ENCODE measurements at places on chromosomes 12 and 14.

DNA sequence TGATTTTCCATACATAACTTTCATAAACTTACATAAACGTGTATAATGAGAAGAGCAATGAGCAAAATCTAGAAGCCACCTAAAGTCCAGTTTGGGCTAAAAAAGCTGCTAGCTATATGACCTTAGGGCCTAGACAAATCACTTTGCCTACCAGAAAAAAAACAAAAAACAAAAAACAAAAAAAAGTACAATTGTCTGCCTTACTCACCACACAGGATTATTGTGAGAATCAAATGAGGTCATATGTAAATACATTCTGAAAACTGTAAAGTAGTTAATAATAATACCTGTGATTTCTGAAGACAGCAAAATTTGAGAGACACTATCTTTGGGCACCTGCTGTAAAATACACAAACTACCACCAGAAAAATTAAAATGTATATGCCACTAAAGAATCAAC, 4.2 kb downstream of the ATP2B1 start:
- DNase-seq = no peak

- DNase-seq = no peak
These were observed 59.1 kb downstream of the KCNA5 start for GRCh38 chr12:5102806-5103205.

DNA sequence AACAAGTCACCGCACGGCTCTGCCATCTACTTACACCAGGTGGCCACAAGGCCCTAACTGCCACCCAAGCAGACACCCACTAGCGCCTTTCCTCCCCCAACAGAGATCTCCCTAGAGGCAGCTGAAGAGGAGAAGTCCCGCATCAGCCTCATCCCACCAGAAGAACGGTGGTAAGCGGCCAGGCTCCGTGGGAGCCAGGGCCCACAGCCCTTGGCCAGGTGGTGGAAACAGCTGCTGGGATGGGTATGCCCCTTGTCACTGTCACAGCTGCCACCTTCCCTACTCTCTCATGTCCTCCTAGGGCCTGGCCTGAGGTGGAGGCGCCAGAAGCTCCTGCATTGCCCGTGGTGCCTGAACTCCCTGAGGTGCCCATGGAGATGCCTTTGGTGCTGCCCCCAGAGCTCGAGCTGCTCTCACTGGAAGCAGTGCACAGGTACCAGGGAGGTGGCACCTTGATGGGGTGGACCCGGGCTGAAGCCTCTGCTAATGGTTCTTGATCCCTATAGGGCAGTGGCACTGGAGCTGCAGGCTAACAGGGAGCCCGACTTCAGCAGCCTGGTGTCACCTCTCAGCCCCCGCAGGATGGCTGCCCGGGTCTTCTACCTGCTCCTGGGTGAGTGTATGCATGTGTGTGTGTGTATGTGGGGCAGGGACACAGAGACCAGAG, 7.5 kb downstream of the REC8 start:
- no peak for DNase-seq

DNA sequence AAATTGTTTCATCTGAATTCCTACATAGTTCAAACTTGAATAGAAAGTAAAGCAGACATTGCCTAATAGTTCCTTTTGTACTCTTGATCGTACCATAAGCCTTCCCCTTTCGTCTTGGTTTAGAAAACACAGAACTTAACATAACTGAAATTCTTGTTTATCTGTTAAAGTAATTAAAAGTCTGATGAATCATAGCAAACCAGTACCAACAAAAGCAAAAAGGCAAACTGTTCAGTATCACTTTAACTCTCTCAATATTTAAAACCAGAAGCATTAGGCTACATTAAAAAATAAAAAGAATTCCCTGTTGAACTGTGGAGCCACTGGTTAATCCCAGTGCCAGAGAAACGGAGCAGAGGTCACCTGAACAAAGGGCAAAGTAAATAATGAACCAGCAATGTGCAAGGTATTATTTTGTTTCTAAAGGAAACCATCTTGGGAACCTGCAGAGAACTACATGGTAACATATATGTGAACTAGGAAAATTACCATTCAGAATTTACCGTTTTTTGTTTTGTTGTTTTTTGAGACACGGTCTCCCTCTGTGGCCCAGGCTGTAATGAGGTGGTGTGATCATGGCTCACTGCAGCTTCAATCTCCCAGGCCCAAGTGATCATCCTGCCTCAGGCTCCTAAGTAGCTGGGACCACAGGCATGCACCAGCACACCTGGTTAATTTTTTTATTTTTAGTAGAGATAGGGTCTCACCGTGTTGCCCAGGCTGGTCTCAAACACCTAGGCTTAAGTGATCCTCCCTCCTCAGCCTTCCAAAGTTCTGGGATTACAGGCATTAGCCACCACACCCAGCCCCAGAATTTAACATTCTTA, 17.1 kb upstream of the HIGD1C start:
- no peak for DNase-seq

- DNase-seq = no peak
These were observed 358.4 kb downstream of the DPF3 start for GRCh38 chr14:72535485-72535884.

GRCh38 chr12:27185234-27186021, 58.7 kb upstream of the STK38L start:
- DNase-seq = no peak

- no peak for DNase-seq
These were observed 19.1 kb upstream of the EPS8 start for GRCh38 chr12:15808250-15808649.

DNA sequence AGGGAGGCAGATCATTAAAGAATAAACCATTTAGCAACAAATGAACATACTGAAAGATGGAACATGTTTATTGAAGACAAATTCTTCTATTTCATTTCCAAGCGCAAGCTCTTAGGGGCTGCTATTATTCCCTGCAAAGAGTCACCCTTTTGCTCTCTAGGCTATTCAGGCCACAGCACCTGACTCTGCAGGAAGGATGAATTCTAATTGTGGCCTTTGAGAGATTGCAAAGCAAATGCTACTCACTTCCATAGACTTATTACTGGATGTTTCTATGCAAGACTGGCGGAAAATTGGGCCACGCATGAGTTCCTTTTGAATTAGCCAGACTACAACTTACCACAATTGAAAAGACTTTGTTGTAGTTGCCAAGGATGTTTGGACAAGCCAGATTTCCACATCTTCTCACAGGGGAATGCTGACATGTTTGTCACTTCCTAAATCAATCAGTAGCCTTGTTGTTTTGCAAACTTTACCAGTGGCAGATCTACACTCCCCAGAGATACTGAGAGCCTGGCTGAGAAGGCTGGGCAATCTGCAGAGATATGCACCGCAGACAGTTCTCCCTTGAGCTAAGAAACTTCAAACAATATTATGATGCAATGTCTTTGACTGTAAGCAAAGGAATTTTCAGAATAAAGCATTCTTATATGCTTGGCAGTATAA, 334.3 kb upstream of the SYT1 start:
- DNase-seq = no peak

DNA sequence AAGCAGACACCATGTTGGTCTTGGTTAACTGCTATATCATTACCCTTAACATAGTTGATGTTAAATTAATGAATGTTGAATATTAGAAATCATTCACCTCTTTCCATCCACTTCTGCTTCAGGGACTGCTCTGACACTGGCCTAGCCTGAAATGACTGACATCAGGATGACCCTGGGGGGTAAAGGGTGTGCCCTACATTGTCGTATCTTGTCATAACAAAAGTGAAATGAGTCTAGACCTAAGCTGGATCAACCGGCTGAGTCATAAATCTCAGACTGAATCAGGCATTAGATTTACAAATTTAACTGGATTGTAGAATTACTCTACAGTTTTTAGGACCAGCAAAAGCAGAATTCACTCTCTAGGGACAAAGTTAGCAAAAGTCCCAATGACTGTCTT, 35.3 kb downstream of the KICS2 start:
- no peak for DNase-seq

DNA sequence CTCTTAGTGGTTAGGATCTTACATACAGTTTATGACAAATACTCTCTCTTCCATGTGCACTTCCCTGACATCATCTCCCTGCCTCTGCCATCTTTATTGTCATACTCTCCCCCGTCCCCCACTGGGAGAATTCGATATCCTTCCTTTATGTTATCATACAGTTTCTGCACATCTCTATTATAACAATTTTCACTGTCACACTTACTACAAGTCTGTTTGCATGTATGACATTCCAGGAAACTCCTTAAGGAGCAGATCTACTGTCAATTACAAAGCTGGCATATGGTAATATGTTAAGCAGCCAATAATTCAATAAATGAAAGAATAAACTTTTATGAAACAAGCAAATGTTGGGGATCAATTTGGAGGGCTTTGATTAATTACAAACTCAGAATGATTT, 91.1 kb downstream of the KCNH5 start:
- no peak for DNase-seq

DNA sequence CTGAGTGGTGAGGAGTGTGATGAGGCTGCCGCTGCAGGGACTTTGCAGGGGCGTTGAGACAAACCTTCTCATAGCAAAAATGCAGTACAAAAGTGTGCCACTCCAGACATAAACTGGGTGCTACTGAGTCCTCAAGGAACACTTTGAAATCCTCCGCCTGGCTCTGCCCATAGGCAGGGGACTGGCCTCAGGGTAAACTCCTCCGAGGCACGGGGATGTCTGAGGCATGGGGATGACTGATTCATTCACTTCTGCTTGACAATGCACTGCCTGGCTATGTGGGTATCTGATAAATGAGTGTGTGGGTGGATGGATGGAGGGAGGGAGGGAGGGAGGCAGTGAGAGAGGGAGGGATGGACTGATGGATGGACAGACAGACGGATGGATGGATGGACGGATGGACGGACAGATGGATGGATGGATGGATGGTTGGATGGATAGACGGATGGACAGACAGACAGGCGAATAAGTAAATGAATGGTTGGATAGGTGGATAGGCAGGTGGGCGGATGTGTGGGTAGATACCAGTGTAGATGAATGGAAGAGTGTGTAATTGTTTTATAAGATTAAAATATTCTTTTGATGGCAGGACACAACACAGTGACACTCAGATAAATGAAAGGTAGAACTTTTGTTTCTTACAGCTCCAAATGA, 2.1 kb upstream of the BDKRB2 start:
- no peak for DNase-seq

DNA sequence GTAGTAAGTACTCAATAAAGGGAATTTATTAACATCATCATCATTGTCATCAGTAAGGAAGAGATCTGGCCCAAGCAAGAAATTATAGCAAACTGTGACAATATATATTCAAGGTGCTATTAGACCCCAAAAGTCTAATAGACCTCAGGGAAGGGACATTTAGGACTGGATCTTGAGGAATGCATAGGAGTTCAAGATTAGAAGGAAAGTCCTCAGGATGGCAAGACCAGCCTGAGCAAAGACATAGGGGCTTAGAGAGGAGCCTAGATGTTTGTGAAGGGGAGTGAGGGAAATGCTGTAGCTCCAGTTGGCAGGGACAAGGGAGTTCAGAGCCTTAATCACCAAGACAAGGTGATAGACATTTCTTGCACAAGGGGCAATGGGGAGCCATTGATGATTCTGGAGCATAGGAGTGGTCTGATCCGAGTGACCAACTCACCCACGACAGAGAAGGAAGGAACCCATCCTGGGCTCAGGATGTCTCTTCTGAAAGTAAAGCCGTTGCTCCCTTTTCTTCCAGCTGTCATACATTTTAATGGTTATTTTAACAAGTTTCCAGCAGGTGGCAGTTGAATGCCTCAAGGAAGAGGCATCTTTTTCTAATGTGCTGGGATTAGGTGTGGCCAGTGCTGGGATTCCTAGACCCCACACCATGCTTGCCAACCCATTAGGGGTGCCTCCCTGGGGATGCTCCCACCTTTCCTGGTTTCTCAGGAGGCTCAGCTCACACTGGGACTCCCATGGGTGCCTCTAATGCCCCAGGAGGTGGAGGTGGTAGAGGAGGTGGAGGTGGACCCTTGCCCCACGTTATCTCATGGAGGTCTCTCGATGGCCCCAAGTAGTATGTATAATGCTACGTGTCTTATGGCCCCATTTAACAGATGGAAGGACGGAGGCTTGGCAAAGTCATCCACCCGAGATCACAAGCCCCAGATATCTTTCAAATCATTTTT, 37.8 kb downstream of the PHETA1 start:
- peak; percentile 47 for DNase-seq

DNA sequence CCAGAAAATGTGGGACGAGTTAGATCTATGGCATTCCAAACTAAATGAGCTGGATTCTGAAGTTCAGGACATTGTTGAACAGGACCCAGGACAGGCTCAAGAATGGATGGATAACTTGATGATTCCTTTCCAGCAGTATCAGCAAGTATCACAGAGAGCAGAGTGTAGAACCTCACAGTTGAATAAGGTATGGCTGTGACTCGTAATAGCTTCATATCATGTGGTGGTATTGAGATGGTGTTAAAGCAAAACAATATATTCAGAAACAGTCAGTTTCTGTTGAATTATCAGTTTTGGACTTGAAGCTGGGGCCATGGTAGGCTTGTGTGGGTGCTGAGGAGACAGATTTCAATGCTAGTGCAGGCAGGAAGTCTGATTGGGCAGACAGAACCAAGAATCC, 213.7 kb downstream of the ESR2 start:
- DNase-seq = no peak

DNA sequence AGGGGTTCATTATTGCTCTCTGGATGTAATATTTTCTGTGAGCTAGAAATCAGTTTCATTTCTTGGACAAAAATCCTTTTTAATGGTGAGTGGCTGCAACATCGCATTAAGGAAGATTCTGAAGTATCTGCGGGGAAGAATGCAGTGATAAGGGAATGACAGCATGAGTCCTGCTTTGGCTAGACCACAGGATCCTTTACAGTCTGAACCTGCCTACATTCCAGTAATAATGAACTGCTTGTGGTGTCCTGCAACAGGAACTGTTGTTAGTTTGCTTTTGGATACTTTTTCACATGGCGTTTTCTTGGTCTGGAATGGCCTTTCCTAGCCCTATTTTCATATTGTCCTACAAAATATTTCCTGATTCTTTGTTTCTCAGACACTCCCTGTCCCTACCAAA, 15.7 kb downstream of the MDM2 start:
- no peak for DNase-seq

GRCh38 chr14:51382506-51382905, 142.5 kb downstream of the TMX1 start:
- DNase-seq = no peak

DNA sequence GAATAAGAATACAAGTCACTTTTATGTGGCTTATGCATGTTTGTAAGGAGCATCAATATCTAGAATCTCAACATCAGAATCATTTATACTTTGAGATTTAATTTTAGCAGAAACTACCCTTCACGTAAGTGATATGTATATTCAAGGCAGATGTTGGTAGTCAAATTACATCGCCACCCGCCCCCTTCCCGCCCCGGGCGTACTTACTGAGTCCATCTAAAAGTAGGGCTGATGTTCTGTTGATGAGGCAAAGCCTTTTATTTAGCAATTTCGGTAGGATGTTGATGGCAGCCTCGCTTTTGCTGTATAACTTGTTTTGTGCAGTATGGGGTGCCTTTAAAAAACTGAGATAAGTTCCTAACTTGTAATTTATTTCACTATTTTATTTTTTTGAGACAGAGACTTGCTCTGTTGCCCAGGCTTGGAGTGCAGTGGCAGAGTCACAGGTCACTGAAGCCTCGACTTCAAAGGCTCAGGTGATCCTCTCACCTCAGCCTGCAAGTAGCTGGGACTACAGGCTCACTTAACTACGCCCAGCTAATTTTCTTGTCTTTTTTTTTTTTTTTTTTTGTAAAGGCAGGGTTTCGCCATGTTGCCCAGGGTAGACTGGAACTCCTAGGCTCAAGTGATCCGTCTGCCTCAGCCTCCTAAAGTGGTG, 30.8 kb downstream of the KTN1 start:
- DNase-seq = no peak

- DNase-seq = no peak
These were observed 84.6 kb upstream of the GRIP1 start for GRCh38 chr12:66763467-66763866.

Data from NCI-H460 (cell line).